ENCODE measurements at places on chromosomes 16 and 17.

DNA sequence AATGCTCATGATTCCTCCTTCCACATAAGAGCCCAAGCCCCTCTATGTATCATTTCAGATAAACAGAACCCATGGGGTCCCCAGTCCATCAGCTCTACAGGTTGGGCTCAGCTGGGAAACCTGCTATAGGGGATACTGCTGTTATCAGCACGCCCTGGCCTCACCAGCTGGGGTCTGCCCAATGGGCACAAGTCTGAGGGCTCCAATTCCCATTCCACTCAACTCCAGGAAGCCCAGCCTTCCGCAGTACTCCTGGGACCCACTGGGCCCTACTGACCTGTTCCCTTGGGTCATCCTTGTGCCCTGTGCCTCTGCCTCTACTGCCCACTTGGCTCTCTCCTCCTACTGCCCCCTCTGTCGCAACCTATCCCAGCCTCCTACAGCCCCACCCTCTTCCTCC lies 16.2 kb upstream of the XYLT2 start:
- DNase-seq = no peak

- no peak for DNase-seq
Observed at GRCh38 chr16:59046335-59046734, 312.2 kb upstream of the GOT2 start.

GRCh38 chr16:17056666-17057065 lies 414.1 kb downstream of the XYLT1 start:
- DNase-seq = no peak

GRCh38 chr17:50316016-50316587 lies 29.8 kb upstream of the XYLT2 start:
- no peak for DNase-seq

DNA sequence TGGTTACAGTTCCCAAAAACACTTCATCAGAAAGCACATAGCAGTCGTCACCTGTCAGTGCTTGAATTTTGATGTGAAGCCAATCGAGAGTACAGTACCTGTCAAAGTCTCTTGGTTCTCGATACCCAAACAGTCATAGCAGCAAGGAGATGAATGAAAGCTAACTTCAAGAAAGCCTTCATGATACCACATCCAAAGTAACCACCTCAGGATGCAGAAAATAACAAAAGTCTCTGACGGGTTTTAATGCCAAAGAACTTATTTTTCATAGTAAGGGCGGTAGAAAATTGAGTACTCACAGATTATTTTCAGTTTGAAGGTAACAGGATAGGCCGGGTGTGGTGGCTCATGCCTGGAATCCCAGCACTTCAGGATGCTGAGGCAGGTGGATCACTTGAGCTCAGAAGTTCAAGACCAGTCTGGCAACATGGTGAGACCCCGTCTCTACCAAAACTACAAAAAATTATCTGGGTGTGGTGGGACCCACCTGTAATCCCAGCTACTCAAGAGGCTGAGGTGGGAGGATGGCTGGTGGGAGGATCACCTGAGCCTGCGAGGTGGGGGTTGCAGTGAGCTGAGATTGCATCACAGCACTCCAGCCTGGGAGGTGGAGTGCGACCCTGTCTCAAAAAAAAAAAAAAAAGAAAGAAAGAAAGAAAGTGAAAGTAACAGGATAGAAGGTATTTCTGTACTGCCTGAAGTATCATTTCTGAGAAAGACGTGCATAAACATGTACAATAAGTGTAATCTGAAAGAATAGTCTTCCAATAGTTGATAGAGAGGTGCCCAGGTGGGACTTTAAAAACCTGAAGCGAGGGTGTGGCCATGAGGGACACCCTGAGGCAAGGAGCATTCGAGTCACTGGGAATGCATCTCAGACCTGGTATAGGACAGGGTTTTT lies 15.4 kb downstream of the MFSD11 start:
- no peak for DNase-seq

DNA sequence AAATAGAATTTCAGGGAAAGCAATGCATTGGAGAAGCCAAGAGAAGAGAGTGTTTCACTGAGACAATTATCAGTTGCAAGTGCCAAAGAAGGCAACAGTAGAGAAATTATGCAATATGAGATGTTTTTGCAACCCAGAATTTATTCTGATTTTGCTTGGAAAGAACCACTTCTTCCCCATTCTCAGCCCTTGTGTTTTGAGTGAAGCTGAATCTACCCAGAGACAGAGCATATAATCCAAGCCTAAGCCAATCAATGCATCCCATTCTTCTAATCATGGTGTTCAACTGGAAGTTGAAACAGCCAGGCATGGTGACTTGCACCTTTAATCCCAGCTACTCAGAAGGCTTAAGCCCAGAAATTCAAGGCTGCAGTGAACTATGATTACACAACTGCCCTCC lies 6.9 kb upstream of the SCNN1G start:
- no peak for DNase-seq

DNA sequence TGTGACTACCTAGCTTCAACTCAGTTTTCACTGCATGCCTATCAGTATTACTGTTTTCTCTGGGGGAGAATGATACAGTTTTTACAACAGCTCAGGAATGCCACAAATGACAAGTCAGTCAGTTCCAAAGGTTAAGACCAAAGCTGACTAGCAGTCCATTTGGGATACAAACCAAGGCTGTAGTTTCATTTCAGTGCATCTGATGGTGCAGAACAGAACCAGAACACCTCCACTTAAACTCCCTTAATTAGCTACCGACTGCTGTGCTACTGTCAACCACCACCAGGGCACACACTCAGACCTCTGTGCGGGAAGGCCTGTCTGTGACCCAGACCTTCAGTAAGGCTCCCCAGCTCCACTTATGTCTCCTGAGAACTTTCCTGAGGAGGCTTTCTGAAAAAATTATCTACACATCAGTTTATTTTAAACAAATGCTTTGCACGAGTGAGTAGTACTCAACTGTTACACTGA lies 20.4 kb downstream of the NFE2L1 start:
- no peak for DNase-seq

DNA sequence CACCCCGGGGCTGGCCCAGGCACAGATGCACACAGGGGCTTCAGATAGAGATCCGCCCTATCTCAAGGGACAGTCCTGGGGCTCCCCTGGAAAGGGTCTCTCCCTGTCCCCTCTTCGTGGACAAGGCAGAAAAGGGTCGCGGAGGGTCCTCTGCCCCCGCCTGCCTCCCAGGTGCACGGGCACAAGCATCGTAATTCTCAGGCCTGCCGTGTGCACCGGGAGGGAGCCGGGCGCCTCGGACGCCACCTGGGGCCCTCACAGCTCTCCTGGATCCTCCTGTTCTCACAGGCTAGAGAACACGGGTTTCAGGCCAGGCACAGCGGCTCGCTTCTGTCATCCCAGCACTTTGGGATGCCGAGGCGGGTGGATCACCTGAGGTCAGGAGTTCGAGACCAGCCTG lies 11.9 kb upstream of the PABPN1L start:
- DNase-seq = no peak

All from GM10248 (cell line).